T-helper 22 cell (primary cell): ENCODE measurements at places on chromosomes 7 and 10.

DNA sequence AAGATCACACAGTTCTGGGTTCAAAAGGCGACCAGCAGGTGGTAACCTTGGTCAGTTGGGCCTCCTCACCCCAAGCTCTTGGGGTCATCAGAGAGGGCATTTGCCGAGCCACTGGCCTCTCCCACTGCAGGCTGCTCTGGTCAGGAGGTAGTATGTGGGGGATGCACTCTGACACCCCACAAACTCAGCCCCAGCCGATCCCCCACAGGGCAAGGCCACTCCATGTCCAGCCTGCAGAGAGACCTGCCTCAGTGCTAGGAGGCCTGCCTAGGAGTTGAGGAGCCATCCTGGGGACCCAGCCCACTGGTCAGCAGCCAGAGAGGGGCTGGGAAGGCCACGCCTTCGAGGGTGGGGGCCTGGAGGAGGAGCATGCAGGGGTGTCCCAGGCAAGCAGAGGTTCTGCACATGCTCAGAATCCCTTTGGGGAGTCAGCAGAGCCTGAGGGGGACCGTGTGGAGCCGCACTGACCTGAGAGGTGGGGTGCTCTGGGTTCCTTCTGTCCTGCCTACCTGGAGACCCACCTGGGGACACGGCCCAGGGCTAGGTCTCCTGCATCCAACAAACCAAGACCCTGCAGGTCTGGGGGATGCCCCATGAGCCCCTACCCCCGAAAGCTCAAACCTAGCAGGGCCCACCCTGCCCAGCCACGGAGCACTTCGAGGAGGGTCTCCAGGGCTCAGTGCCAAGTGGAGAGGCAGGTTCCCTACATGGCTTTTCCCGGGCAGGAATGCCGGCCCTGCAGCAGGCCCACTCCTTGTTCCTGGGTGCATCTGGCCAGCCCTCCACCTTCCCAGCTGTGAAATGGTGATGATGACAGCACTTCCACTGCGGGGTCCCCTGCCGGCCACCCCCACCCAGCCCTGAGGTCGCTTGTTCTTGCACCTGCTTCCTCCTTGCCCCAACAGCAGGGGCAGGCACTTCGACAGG is 58.5 kb downstream of the RASGEF1A start:
- DNase-seq, result no peak

GRCh38 chr10:843703-844102 is 87.8 kb downstream of the LARP4B start:
- DNase-seq, result no peak

- no peak for DNase-seq
Measured at GRCh38 chr7:31327071-31327470, 13.5 kb downstream of the NEUROD6 start.

GRCh38 chr10:13594641-13595040 is 7.9 kb downstream of the PRPF18 start:
- no peak for DNase-seq

DNA sequence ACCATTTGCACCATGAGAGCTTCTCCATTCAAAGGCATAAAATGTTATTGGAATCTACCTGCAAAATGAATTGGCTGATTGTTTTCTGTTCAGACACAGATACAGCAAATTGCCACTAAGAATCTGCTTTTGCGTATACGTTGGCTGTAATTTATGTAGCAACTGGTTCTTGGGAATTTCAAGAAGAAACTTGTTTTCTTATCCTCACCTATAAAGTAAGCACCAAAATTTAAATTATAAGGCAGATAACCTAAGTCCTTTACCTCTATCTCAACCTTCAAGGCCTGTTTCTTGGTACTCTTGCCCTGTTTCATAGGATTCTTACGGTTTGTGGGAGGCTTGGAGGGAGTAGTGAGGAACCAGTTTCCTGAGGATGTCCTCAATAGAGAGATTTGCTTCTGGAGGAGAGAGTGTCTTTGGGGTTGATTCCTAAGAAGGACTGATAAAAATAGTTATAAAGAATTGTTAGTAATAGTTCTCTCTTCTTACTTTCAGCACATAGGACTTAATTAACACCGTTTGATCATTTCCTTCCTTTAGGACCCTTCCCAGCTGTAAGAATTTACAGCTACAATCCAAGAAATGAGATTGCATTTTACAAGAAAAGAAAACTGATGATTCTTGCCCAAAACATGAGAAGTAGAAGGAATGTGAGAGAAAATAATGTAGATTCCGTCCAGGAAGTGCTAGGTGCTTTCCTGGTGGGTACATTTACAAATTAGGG is 2.0 kb downstream of the STAMBPL1 start:
- DNase-seq, result no peak

GRCh38 chr10:124157271-124157681 is 63.9 kb upstream of the CHST15 start:
- no peak for DNase-seq

- no peak for DNase-seq
Measured at GRCh38 chr10:52617346-52617745, 155.2 kb downstream of the MBL2 start.

GRCh38 chr10:97689559-97690020 is 2.5 kb upstream of the AVPI1 start:
- no peak for DNase-seq

DNA sequence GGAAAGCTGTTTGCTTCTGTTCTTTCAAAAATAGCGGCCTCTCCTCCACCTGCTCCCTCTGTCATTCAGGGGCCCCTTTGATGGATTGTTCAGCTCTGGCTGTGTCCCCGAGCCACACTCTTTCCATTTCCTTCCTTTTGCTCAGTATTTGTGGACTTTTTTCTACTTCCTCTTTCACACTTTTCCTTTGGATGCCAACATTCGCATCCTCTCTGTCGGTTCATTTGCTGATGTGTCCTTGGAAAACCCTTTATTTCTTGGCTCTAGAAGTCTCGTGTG is 11.7 kb upstream of the PWWP2B start:
- no peak for DNase-seq

DNA sequence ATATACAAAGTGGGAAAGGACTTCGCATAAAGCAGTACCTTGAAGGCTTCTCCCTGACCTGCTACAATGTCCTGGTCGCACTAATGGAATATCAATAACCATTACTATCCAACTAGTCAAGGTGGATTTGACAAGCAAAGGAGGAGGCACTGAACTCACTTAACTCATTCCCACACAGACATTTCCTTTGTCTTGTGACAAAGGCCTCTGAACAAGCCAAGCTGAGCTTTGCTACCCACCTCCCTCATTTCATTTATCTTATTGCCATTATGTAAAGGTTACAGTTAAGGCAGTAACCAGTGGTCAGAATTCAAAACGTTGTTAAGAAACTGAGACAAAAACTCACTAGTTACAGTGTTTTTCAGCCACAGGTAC is 7.3 kb downstream of the ELMO1 start:
- DNase-seq, result no peak

GRCh38 chr7:115177103-115177502 is 255.2 kb downstream of the MDFIC start:
- no peak for DNase-seq

GRCh38 chr10:46516660-46517416 is 39.6 kb downstream of the GPRIN2 start:
- DNase-seq, result no peak

DNA sequence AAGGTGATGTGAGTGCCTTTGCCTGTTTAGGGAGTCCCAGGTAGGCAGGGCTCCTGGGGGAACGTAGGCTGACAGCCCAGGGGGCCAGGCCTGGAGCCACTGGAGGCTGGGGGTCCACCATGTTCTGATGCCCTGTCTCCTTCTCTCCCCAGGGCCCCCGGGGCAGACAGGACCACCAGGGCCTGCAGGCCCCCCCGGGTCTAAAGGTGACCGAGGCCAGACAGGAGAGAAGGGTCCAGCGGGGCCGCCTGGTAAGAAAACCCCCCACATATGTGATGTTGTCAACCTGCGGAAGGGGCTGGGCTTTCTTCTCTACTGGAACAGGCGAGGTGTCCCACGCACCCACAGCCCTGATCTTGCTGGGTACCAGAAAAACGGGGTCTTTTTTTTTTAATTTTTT is 85.2 kb downstream of the MYL10 start:
- no peak for DNase-seq

DNA sequence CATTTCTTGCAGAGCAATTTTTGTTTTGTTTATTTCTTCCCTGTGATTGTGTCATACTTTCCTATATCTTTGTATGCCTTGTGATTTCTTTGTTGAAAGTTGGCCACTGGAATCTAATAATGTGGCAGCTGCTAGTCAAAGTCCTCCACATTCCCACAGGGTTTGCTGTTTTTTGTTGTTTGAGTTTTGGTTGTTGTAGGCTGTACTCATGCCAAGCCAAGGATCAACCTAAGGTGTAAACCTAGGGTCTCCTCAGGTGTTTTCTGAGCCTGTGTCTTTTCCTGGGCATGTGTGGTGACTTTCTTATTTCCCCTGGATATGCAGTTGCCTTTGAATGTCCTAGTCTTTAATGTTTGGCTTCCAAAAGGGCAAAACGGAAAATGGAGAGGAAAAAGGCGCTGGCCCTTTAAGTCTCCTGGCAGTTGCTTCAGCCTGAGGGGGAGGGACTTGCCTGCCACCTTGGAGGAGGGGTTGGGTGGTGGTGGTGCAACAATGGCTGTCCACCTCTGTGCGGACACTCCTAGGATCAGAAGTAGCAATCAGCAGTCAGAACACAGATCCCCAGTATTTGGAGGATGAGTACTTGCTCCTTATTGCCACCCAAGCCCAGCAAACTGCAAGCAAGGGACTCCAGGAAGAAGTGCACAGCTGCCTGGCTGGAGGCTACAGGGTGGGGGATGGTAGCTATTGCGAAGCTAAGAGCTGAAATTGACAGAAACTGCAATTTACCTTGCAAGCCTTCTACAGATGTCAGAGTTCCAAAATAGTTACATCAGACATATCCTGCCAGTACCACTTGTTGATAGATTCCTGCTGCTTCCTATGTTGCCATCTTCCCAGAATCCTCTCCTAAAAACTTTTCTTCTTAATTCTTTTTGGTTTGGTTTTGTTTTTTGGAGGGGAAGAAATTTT is 5.6 kb upstream of the ZNF518A start:
- no peak for DNase-seq

DNA sequence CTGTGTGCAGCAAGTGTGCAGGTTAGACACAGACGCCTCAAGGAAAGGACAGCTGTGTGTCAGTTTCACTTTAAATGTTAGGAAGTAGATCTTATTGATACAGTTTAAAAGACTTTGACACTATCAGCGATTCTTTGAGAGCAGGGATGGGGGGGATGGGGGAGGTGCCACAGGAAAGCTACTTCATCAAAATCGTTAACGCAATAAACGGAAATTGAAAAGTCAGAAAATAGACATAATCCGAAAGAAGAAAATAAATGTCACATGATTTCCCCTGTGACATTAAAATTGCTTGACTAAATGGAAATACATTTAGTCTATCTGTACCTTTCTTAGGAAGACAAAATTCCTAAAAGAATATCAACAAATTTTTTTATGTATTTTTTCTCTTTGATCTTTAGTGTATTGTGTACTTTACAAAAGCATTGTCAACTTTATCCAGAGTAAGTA is 476 bp upstream of the ZNF33B start:
- DNase-seq, result peak; percentile 17

DNA sequence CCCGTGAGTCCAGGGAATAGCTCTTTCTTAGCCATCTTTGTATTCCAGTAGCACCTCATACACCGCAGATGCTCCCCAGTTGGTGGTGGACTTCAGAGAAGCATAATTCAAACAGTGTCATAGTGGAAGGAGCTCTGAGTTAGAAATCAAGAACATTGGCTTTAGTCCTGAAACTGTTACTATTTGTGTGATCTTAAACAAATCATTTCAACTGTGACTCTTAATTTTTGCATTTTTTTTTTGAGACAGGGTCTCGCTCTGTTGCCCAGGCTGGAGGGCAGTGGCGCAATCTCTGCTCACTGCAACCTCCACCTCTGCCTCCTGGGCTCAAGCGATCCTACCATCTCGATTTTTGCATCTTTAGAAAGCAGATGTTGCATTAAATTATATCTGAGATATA is 1.8 kb downstream of the BPGM start:
- DNase-seq, result no peak

GRCh38 chr10:33267708-33268107 is 66.8 kb downstream of the NRP1 start:
- no peak for DNase-seq

- DNase-seq, result no peak
Measured at GRCh38 chr7:116899308-116899707, 36.9 kb downstream of the CAPZA2 start.
